CD4-positive, alpha-beta T cell treated with Interleukin-21 for 1 hour (primary cell): ENCODE measurements at places on chromosomes 1 and 21.

GRCh38 chr1:28956038-28956464 lies 41.7 kb downstream of the EPB41 start:
- DNase-seq = no peak

DNA sequence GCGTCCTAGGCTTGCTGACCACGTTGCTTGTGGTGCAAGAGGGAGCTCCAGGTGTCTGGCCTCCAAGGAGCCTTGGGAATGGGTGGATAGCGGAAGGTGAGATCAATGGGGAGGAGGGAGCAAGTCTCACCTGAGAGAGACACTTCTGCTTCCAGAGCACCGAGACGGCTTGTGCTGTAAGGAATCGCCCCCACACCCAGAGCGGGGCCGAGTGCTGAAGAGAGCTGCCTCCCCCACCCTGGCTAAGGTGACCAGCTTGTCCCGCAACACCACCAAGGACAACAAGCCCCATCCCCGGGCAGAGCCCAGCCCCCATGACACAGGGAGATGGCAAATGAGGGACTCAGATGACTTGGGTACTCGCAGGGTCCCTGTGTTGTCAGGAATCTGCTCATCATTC lies 485.6 kb downstream of the NPHP4 start:
- no peak for DNase-seq

- no peak for DNase-seq
Measured at GRCh38 chr1:221823149-221823548, 81.3 kb upstream of the DUSP10 start.

- peak; percentile 50 for DNase-seq
Measured at GRCh38 chr1:100543640-100544039, 5.7 kb downstream of the GPR88 start.

- DNase-seq = no peak
Measured at GRCh38 chr1:207029701-207030521, 2.6 kb downstream of the C1orf116 start.

DNA sequence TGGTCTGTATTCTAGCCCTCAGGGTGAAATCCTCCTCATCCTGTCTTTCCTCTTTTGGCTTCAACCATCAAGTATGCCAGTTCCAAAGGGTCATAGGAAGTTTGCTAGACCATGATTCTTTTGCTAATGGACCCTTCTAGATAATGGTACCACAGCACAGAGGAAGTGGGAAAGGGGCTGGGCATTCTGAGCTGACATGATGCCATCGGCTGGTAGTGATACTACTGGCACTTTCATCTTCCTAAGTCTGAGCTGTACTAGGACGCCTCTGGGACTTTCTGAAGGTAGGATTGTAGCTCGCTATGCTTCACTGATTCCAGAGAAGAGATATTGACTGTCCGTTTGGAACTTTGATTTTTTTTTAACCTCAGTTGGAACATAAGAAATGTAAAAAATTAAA lies 11.4 kb downstream of the FASLG start:
- peak; percentile 19 for DNase-seq

- DNase-seq = no peak
Measured at GRCh38 chr21:42523211-42523610, 9.6 kb downstream of the SLC37A1 start.

DNA sequence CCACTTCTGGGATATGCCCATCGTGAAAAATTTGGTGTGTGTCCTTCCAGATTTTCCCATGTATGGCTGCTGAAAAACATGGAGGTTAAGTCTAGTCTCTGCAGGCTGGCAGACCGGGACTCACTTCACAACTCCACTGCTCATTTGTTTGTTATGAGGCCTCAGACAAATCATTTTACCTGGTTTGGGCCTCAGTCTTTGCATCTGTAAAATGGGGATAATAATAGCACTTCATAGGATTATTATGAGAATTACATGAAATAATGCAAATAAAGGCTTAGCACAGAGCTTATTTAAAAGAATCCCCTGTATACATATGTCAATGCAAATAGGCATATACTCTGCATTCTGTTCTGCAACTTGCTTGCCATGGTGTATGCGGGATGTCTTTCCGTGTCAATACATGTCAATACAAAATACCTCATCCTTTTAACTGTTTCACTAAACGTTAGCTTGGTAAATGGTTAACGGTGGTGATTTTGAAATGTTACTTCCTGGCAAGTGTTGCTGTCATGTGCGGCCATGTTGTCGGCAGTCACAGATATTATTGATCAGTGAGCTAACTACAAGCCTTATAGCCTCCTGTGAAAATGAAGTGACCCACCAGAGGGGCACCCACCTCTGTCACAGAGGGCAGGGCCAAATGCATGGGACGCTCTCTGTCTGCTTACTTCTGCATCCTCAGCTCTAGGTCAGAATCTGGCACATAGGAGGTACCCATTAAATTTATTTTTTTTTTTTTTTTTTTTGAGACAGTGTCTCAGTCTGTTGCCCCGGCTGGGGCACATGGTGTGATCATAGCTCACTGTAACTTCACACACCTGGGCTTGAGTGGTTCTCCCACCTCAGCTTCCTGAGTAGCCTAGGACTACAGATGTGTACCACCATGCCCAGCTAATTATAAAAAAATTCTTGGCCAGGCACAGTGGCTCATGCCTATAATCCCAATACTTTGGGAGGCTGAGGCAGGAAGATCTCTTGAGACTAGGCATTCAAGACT lies 4.3 kb downstream of the LCK start:
- DNase-seq = peak; percentile 47

- DNase-seq = no peak
Measured at GRCh38 chr21:29091033-29091432, 17.6 kb upstream of the CCT8 start.

GRCh38 chr1:8632102-8632501 lies 185.3 kb downstream of the RERE start:
- DNase-seq = no peak

DNA sequence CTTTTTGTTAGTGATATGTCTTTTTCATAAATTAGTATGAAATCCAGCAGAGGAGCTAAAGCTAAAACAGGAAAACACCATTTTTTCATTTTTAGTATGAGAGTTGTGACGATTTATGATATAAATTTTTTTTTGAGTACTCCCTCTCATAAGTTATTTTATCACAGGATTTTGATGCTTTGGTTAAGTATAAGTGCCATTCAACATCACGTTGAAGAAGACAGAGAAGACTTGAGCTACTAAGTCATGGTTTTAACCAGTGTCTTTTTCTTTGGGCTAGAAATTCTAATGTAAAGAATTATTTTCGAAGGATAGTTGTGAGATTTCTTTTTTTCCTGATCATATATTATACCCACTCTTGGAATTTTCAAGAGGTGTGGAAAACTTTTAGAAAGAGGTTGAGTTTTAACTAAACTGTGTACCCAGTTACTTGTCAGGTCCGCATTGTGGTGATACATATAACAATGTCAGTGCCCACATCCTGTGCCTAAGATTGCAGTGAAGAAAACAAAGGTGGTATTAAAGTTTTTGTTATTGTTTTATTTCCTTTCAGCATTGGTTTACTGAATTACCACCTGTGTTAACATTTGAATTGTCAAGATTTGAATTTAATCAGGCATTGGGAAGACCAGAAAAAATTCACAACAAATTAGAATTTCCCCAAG lies 93.8 kb downstream of the USP25 start:
- DNase-seq = peak; percentile 43

DNA sequence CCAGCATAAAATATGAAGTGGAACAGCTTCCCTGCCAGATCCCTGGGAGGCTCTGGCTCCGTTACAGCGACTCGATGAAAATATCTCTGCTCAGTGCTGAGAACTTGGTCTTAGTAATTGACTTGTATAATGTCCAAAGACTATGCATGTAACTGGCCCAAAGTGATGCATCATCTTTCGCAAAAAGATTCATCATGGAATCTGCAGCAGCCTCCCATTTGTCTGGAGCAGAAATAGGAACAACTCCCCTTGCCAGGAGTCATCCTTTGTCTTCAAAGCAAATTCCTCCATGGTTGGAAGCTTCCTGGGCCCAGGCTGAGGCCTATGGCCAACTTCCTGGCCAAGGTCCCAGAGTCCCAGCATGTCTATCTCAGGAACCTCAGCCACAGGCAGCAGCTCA lies 16.9 kb upstream of the SLC6A17 start:
- no peak for DNase-seq

DNA sequence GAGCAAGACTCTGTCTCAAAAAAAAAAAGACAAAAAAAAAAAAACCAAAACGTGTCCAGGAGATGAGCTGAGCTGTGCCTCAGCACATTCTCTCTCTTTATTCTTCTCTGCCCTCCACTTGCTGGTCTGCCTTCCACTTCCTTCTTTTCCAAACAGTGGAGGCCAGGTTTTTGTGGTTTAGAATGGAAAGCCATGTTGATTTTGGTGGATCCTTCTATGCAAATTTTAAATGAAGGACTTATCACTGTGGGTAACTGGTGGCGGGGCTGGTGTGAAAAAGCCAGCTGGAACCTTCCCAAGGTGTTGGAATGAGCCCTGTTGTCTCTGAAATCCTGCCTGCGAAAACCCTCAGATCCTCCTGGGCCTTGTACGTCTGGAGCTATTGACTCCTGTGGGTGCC lies 61.9 kb downstream of the PTPRU start:
- DNase-seq = no peak

- DNase-seq = no peak
Measured at GRCh38 chr1:160127865-160128523, 12.4 kb downstream of the ATP1A2 start.

GRCh38 chr1:53182111-53182593 lies 14.5 kb upstream of the CPT2 start:
- peak; percentile 80 for DNase-seq

DNA sequence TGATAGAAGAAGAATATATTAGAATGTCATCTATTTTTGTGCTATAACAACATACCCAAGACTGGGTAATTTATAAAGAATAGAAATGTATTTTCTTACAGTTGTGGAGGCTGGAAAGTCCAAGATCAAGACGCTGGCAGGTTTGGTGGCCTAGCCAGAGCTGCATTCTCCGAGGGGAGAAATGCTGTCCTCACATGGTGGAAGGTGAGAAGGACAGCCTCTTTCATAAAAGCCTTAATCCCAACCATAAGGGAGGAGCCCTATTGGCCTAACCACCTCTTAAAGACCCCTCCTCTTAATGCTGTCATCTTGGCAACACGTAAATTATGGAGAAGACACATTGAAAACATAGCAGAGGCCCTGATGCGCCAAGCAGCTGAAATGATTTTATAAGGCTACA lies 60.1 kb upstream of the KAZN start:
- no peak for DNase-seq

DNA sequence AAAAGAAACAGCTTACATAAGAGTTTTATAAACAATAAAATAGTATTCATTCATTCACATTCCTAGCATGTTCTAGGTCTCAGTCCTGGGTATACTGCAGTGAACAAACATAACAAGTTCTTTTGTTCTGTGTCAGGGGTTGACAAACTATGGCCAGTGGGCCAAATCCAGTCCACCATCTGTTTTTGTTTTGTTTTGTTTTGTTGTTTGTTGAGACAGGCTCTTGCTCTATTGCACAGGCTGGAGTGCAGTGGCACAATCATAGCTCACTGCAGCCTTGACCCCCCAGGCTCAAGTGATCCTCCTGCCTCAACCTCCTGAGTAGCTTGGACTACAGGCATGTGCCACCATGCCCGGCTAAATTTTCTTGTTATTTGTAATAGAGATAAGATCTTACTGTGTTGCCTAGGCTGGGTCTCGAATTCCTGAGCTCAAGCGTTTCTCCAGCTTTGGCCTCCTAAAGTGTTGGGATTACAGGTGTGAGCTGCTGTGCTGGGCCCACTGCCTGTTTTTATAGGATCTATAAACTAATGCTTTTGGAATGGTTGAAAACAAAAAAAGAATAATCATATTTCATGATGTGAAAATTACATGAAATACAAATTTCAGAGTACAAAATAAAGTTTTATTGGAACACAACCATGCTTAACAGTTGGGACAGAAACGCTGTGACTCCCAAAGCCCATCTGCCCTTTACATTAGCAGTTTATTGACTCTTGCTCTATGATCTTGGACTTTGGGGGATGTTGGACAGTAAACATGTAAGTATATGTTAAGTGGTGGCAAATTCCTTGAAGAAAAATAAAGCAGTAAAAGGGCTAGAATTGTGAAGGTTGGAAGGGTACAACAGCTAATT lies 17.9 kb downstream of the CAPZA1 start:
- no peak for DNase-seq

- DNase-seq = no peak
Measured at GRCh38 chr21:42806509-42807140, 72.7 kb downstream of the WDR4 start.

GRCh38 chr21:20968391-20968790 lies 29.8 kb upstream of the NCAM2 start:
- no peak for DNase-seq

GRCh38 chr1:155002464-155003226 lies at the start of gene ZBTB7B:
TSS of gene ZBTB7B (plus strand) at chr1:155002802. CDS start at chr1:155014661, 11,859 bp downstream.
- no peak for DNase-seq

DNA sequence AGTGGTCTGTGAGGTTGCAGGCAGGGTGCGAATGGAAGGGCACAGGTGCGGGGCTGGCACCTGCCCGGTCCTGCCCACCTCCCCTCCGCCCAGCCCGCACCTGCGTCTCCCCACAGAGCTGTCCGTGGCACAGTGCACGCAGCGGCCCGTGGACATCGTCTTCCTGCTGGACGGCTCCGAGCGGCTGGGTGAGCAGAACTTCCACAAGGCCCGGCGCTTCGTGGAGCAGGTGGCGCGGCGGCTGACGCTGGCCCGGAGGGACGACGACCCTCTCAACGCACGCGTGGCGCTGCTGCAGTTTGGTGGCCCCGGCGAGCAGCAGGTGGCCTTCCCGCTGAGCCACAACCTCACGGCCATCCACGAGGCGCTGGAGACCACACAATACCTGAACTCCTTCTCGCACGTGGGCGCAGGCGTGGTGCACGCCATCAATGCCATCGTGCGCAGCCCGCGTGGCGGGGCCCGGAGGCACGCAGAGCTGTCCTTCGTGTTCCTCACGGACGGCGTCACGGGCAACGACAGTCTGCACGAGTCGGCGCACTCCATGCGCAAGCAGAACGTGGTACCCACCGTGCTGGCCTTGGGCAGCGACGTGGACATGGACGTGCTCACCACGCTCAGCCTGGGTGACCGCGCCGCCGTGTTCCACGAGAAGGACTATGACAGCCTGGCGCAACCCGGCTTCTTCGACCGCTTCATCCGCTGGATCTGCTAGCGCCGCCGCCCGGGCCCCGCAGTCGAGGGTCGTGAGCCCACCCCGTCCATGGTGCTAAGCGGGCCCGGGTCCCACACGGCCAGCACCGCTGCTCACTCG lies 23.3 kb downstream of the FTCD start:
- DNase-seq = no peak

- DNase-seq = no peak
Measured at GRCh38 chr1:152170287-152170905, 11.4 kb upstream of the RPTN start.

GRCh38 chr1:176699821-176700220 lies 236.8 kb downstream of the PAPPA2 start:
- no peak for DNase-seq

- DNase-seq = no peak
Measured at GRCh38 chr1:222523852-222524251, 24.1 kb downstream of the HHIPL2 start.

DNA sequence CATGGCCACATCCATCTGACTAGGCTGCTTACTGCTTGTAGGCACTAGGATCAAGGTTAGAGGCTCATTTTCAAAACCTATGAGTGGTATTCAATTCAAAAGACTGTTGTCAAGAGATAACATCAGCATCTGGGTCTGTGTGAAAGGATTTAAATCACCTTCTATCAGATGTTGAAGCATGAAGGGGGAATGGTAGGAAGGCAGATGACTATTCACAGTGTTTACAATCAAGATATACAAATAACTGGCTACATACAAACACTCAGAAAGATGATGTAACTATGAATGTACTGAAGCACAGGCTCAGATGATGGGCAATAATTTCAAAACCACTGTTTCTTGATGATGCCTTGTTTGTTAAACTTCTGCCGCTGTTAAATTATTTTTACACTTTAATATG lies 249.2 kb downstream of the SLC45A1 start:
- DNase-seq = no peak

- no peak for DNase-seq
Measured at GRCh38 chr1:119981986-119982815, 85.9 kb upstream of the ADAM30 start.
